ENCODE measurements at places on chromosomes 1 and 21.
A peak's percentile ranks its signal among the peaks of the same experiment; 100 is the strongest.

- DNase-seq, result peak; percentile 93
Measured at GRCh38 chr1:27542463-27543273, 52.7 kb upstream of the WASF2 start.

DNA sequence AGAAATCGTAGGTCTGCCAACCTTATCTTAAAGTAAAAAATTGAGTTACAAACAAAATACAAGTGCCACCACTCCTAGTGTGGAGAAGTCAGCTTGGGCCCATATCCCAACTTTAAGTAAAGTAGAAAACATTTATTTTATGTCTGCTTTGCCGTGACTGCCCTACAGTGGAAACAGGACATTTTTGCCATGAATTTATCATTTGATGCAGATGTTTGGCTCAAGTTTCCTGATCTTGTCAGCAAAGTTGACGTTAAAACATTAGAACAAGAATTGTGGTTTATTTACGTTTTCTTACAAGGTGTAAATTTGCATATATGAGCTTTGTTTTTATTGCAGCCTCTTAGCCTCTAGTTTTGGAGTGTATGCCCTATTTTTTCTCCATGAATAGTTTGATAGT is 17.1 kb upstream of the KCNJ15 start:
- no peak for DNase-seq

DNA sequence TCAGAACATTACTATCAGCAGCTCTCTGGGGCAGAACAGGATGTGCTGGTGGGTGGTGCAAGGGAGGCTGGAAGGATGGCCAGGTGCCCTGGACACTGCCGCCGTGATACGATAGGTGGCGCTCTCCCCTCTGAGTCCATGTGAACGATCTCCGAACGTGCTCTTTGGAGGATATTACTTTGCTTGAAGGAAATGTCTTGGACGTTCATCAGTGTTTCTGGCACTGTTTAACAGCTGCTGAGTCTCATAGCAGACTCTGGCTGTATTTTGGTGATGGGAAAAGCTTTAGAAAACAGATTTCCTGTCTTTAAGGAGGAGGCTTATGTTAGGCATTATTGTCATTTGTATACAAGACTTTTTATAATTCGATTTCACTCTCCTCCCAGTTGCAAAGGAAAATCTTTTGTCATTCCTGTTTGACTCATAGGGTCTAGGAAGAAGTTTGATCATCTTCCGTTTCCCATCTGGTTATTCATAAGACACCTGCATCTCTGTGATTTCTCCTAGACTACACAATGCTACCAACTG is 386.2 kb upstream of the ADGRL2 start:
- DNase-seq, result no peak

GRCh38 chr21:27586986-27587385 is 620.1 kb upstream of the ADAMTS5 start:
- no peak for DNase-seq

- no peak for DNase-seq
Measured at GRCh38 chr1:195714248-195714647, 894.0 kb downstream of the KCNT2 start.

DNA sequence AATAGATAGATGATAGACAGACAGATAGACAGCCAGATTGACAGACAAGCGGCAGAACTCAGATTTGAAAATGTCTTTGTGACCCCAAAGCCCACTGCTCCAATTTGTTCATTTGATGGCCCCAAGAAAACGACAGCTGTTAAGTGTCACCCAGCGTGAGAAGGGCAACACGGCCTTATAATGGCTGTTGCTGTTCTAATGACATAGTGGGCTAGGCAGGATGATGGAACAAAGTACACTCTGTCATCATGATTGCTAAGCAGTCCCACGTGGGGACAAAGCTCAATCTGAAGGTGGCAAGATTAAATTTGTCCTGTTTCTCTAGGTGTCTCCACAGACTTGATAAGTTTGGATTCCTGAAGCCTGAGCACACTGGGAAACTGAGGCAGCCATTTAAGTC is 112.9 kb downstream of the DAB1 start:
- peak; percentile 39 for DNase-seq

GRCh38 chr1:30908696-30909364 is at the start of gene SDC3:
Gene SDC3, minus strand, starts transcription at chr1:30908758. Its CDS starts 172 bp downstream, at chr1:30908586.
- no peak for DNase-seq

DNA sequence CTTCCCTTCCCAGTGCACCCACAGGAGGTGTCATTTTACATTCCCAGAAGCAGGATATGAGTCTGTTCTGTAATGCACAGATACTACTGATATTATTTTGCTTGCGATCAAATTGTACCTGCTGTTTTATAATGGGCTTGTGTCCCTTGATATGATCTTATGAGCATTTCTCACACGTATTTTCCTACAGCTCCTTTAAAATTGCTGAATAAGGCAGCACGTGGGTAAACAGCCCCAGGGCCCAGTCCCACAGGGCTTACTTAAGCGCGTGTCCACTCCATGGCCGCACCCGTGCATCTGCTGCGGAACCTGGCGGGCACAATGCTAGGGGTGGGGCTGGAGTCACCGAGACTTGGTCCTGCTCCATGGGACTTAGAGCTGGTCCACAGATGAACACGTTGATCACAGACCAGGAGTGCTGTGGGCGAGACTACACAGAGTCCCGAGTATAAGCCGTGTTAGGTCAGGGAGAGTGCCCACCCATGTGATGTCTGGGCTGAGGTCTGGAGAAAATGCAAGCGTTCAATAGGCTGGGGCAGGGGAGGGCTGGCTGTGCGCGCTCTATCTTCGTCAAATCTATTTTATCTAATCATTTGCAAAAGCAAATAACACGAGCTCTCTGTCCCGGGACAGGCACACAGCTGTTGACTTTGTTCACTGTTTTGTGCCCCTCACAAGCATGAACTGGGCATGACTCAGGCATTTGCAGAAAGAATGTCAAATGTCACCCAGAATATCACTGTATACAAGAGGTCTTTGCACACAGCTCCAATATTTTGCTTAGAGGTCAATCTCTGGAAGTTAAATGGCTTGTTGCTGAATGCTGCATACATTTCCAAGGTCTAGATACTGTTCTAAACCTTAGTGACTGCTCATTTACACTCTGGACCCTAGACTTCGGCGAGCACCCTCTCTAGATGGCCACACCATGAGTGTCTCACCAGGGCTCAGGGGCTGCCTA is 119.3 kb downstream of the CRYAA start:
- DNase-seq, result peak; percentile 94

DNA sequence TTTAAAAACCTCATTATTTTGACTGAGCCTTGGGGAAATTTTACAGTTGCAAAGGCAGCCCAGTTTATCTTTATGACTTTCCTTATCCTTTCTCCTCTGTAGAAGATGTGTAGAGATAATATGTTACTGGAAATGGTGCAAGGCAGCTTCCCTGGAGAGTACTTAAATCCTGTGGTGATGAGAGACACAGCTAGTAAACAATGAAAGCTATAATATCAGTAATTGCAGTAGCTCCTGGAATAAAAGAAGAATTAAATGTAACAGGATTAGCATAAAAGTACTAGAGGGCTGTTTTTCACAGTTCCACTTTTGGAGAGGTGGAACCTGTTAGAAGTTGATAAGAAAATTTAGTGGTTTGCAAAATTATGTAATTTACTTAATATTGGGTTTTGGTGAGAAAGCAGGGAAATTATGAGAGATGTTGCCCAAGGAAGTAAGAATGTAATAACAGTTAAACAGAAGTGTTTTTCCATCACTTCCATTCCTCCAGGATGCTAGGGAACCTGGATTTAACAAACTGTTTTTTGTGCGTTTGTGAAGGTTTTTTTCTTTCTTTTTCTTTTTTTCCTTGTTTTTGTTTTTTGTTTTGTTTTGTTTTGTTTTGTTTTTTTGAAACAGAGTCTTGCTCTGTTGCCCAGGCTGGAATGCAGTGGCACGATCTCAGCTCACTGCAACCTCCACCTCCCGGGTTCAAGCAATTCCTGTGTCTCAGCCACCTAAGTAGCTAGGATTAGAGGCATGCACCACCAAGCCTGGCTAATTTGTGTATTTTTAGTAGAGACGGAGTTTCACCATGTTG is 15.7 kb upstream of the EDEM3 start:
- no peak for DNase-seq

DNA sequence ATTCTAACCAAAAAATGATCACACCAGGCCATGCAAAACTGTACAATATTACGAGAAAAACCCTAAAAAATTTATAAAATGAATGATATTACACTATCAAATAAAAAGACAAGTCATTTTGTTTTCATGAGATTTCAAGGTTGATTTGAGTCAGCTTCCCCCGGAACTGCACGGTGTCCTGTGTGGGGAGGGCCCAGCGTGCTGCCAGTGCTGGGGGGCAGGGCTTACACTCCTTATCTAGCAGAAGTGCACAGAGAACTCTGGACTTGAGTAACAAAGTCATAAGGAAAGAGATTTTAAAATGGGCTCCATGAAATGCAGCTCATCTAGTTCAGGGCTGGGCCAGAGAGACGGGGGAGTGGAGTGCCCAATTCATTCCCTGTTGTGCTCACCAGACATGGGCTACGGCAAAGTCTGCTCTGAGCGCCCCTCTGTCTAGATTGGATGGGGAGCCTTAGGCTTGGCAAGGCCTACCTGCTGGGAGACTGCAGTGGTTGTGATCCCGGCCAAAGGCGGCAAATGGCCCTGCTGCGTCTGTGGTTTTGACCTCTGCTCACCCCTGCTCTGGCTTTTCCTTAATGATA is 50.1 kb downstream of the COQ8A start:
- peak; percentile 28 for DNase-seq

GRCh38 chr1:5250336-5250735 is 595.9 kb downstream of the AJAP1 start:
- DNase-seq, result no peak

DNA sequence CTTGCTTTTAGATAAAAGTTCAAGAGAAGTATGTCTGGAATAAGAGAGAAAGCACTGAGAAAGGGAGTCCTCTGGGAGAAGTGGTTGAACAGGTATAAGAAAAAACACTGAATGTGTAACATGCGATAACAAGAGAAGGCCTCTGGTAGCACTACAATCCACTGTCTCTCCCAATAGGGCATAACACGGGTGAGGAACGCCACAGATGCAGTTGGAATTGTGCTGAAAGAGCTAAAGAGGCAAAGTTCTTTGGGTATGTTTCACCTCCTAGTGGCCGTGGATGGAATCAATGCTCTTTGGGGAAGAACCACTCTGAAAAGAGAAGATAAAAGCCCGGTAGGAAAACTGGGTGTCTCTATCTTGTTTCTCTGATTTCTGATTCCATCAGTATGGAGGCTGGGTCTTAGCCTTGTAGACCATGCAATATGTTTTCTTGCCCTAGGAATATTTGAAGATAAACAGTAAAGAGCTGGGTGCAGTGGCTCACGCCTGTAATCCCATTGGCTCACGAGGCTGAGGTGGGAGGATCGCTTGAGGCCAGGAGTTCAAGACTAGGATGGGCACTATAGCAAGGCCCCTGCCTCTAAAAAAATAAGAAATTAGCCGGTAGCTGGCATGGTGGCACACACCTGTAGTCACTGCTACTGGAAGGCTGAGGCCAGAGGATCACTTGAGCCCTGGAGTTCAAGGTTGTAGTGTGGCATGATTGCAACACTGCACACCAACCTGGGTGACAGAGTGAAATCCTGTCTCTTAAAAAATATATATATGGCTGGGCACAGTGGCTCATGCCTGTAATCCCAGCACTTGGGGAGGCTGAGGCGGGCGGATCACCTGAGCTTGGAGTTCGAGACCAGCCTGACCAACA is 40.4 kb downstream of the DAP3 start:
- DNase-seq, result peak; percentile 76

DNA sequence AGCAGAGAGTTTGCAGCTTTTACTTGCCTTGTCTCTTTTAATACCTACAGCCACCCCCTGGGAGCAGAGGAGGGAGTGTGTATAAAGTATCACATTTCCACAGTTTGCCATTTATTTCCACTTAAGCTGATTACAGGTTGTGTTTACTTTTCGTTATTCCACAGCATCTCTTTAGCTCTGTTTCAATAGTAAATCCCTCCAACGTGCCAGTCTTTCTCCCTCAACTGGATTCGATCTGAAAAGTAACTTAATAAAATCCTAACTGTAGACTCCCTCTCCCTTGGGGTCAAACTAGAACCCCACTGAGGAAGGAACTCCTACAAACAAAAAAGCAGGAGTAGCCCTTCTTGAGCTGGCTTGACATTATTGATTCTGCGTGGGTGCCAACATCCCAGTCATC is 3.1 kb upstream of the FCGR2A start:
- DNase-seq, result no peak

GRCh38 chr1:91827087-91827458 is 58.9 kb downstream of the TGFBR3 start:
- peak; percentile 97 for DNase-seq

DNA sequence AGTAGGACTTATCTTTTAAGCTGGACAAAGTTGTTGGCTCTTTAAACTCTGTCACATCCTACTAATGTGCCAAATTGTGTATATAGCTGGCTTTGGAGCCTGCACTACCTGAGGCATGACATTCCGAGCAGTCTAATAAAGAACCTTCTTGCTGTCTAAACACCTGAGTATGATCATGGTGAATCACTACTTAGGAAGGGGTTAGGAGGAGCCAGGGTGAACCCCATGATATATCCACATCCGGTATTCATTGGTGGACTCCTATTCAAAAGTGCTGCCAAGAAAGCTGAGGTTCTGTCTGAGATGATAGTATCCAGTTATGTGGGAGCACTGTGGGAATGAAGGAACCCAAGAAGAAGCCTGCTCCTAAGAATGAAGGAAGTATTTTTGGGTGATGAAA is 27.1 kb downstream of the CRNN start:
- DNase-seq, result no peak

DNA sequence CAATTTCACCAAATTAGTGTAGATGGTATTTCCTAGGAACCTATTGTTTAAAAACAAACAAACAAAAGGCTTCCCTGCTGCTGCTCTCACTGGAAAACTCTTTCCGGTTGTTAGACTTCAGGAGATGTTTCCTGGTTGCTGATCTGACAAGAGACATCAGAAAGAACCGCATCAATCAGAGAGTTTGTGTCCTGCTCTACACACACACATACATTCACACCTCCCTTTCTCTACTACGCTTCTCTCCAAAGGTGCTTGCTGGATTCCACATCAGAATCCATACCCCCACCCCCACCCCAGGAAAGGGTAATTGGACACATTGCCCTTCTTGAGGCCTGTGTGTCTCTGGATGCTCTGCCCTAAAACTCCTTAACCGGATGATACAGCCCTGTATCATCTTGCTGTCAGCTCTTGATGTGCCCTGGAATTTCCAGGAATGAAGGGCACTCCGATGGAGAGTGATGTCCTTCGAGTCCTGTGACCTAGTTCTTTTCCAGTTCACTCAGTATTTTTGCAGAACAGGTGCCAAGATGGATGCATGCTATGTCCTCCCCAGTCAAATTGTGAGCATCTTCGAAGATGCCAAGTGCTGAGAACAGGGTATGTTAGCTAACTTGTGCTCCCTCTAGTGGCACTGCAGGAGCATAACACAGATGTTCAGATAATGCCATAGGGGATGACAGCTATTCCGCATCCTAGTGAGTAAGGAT is 113.7 kb upstream of the SLC35F3 start:
- DNase-seq, result peak; percentile 43

- no peak for DNase-seq
Measured at GRCh38 chr1:52919051-52919722, 2.4 kb downstream of the ECHDC2 start.

DNA sequence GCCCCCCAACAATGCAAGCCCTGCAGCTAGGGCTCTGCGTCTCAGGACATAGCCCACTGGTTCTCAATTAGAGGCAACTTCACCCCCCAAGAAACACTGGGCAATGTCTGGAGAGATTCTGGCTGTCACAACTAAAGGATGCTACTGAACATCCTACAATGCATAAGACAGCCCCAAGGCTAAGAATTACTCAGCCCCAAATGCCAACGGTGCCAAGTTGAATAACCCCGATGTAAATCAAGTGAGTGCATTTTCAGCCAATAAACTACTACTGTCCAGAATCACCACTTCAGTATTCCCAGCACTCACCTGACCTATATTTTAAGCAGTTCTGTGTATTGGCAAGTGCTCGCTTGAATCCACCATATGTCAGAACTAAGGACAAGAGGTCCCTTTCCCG is 6.9 kb downstream of the RIPK4 start:
- DNase-seq, result no peak

Measured in HepG2 (cell line).